A673 (cell line): ENCODE measurements at places on chromosomes 13 and 19. TPM values are rescaled to one million over a fixed set of nuclear protein-coding genes. Genes with fewer than 3 reads are reported as not detected.
A peak's percentile ranks its signal among the peaks of the same experiment; 100 is the strongest.

The DIRAS1 gene
- total RNA-seq: 36.8 and 46.5 TPM in 2 replicates

The TEX29 gene
- total RNA-seq: 0.45 and 0.76 TPM in 2 replicates

The SYMPK gene
- total RNA-seq: 85.5 and 92.4 TPM in 2 replicates

The ZNF90 gene
- total RNA-seq: 0.26 and 0.41 TPM in 2 replicates

The ERF gene
- total RNA-seq: 149 and 164 TPM in 2 replicates

The FXYD1 gene
- total RNA-seq: 0.98 TPM in 1 of 2 replicates, not detected in the other

The CDX2 gene
- total RNA-seq: not detected in 2 replicates

The HMG20B gene
- total RNA-seq: 53.9 and 71.5 TPM in 2 replicates

- no peaks in the 10 kb centered on the region for H3K27me3 ChIP-seq
- H3K4me1 ChIP-seq: peaks cover 30% of the 10 kb centered on the region
- no peak overlapping the region for H3K4me3 ChIP-seq
- no peak for DNase-seq
Observed at GRCh38 chr13:46181377-46181839, 569 bp downstream of the LCP1 start.

DNA sequence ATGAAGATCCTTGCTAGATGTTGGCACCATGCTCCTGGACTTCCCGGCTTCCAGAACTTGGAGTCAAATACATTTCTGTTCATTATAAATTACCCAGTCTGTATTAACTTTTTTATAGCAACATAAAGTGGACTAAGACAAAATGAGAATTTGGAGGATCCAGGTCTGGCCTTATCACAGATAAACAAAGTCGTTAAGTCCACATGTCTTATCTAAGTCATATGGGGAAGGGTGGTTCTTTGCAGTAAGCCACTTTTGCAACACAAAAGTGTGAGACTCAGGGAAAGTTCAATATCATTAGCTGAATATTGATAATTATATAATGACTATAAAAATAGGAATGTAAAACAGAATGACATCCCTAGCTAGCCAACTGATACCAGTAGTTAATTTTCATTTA lies 91.6 kb upstream of the SIAH3 start:
- DNase-seq: no peak
- no peak overlapping the region for H3K27ac ChIP-seq
- no peaks in the 10 kb centered on the region for H3K27me3 ChIP-seq
- no peaks in the 10 kb centered on the region for H3K36me3 ChIP-seq
- peaks cover 19% of the 10 kb centered on the region for H3K4me1 ChIP-seq
- no peak overlapping the region for H3K4me3 ChIP-seq

DNA sequence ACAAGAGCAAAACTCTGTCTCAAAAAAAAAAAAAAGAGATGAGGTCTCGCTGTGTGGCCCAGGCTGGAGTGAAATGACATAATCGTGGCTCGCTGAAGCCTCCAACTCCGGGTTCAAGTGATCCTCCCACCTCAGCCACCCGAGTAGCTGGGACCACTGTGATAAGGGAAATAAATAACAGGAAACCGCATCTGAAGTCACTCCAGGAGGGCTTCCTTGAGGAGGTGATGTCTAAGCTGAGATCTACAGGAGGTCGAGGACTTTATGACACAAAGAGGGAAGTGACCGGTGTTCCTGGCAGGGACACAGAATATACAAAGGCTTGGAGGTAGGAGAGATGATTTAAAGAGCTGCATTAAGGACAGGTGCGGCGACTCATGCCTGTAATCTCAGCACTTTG lies 8.9 kb upstream of the NR2F6 start:
- no peaks in the 10 kb centered on the region for H3K27me3 ChIP-seq
- H3K36me3 ChIP-seq: no peaks in the 10 kb centered on the region
- H3K27ac ChIP-seq: no peak overlapping the region
- peak; percentile 78 for DNase-seq
- H3K4me1 ChIP-seq: no peaks in the 10 kb centered on the region

DNA sequence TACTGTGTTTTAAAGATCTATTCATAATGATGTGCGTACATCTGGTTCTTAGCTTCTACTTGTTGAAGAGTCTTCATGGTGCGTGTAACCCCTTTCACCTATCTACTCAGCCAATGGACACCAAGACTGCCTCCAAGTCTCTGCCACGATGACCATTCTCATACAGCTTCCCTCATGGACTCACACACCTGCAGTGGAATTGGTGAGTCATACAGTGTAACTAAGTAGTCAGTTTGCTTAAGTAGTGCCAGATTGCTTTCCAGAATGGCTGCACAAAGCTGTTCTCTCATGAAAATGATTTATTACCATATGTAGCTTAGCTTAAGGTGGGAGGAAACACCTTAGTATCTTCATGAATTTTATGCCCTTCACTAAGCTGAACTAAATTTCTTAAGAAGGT lies 112.3 kb downstream of the AKAP11 start:
- no peaks in the 10 kb centered on the region for H3K4me1 ChIP-seq
- no peak overlapping the region for H3K27ac ChIP-seq
- DNase-seq: no peak
- no peak overlapping the region for H3K4me3 ChIP-seq
- H3K36me3 ChIP-seq: no peaks in the 10 kb centered on the region

DNA sequence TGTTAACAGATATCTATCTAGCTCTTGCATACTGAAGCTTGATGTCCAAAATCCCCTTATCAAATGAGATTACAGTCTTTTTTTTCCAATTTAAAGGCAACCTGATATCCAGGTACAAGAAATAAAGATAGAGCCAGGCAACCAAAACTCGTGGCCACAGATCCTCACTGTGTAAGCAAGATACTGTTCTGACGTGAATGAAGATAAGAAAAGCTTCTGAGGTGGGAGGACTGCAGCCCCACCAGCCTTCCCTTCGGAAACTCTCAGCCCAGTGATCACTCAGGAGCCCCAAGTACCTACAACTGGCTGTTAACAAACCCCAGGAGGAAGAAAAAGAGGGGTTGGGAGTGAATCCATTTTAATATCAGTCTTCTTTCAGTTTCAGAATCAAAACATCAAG lies 191.6 kb downstream of the EFNB2 start:
- H3K27ac ChIP-seq: no peak overlapping the region
- DNase-seq: no peak
- H3K36me3 ChIP-seq: no peaks in the 10 kb centered on the region
- H3K4me1 ChIP-seq: no peaks in the 10 kb centered on the region
- H3K27me3 ChIP-seq: peaks cover 16% of the 10 kb centered on the region
- no peak overlapping the region for H3K4me3 ChIP-seq

DNA sequence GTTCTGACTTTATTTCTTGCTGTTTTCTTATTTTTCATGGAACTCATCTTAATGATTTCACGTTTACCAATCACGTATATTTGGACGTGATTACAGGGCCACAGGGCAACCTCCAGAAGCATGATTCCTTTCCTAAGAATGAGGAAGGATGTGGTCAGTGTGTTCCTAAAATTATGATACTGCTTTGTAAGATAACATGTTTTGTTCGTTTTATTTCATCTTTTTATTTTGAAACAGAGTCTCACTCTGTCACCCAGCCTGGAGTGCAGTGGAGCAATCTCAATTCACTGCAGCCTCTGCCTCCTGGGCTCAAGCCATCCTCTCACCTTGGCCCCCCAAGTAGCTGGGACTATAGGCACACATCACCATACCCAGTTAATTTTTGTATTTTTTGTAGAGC lies 24.8 kb upstream of the LAIR1 start:
- H3K4me1 ChIP-seq: peaks cover 10% of the 10 kb centered on the region
- H3K27me3 ChIP-seq: peaks cover 32% of the 10 kb centered on the region
- no peak overlapping the region for H3K27ac ChIP-seq
- DNase-seq: no peak

DNA sequence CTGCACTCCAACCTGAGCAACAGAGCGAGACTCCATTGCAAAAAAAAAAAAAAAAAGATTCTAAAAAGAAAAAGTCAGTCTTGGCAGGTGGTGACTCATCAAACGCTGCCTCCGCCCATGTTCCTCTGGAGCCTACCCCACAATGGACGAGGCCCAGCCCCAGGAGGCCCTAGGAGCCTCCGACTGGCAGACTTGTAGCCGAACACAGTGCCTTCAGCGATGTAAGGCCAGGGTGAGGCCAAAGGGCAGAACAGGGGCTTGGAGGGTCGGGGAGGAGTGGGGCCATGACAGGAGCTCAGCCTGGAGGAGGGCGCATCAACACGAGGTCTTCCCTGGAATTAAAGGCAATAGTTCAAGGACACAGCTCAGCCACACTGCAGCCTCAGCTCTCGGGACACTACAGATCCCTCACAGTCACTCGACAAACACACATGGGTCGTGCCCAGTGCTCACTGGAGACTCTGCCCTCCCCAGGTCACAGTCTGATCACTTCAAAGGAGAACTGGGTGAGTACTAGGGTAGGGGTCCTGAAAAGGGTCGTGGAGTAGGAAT lies 5.1 kb downstream of the USE1 start:
- H3K36me3 ChIP-seq: peaks cover 17% of the 10 kb centered on the region
- no peak overlapping the region for H3K27ac ChIP-seq
- H3K27me3 ChIP-seq: no peaks in the 10 kb centered on the region
- H3K4me1 ChIP-seq: peaks cover 4% of the 10 kb centered on the region
- H3K4me3 ChIP-seq: no peak overlapping the region

DNA sequence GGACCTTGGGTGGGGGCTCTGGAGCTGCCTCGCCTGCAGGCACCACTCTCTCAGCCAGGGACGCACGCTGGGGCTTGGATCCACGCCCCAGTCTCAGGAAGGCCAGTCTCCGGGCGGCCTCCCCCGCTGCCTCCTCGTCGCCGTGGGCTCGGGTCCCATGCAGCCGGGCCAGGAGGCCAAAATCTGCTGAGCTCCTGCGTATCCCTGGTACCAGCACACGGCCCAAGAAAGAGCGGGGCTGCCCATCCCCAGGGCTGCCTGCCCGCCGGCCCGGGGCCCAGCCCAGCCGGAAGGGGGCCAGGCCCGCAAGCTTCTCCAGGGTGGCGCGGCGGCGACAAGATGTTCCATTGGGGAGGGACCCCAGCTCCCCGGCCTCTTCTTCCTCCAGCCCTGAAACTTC lies 6.7 kb downstream of the EXOC3L2 start:
- no peaks in the 10 kb centered on the region for H3K4me1 ChIP-seq
- peaks cover 32% of the 10 kb centered on the region for H3K27me3 ChIP-seq
- no peak overlapping the region for H3K27ac ChIP-seq
- H3K36me3 ChIP-seq: no peaks in the 10 kb centered on the region
- H3K4me3 ChIP-seq: no peak overlapping the region

DNA sequence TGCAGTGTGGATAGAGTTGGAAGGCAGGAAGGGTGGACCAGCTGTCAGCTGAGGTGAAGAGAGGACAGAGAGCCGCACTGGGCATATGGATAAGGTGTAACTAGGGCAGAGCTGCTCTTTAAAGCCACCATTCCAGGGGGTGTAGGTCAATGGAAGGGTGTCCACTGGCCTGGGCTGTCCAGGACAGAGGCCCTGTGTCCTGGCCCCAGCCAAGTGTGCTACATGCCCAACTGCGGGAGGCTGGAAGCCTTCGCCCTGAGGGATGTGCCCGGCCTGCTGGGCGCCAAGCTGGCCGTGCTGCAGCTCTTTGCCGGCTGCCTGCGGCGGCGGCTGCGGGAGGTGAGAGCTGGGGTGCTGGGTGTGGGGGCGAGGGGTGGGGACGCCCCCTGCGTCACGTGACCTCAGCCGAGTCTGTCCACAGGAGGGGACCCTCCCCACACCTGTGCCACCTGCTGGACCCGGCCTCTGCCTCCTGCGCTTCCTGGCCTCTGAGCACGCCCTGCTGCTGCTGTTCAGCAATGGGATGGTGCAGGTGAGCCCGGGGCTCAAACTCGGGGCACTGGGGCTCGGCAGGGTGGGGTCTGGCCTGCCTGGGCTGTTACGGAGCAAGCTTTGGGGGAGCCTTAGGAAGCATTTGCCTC lies 9.8 kb downstream of the PLK5 start:
- peaks cover 3% of the 10 kb centered on the region for H3K4me1 ChIP-seq
- DNase-seq: no peak
- no peaks in the 10 kb centered on the region for H3K36me3 ChIP-seq
- no peaks in the 10 kb centered on the region for H3K27me3 ChIP-seq
- no peak overlapping the region for H3K4me3 ChIP-seq

DNA sequence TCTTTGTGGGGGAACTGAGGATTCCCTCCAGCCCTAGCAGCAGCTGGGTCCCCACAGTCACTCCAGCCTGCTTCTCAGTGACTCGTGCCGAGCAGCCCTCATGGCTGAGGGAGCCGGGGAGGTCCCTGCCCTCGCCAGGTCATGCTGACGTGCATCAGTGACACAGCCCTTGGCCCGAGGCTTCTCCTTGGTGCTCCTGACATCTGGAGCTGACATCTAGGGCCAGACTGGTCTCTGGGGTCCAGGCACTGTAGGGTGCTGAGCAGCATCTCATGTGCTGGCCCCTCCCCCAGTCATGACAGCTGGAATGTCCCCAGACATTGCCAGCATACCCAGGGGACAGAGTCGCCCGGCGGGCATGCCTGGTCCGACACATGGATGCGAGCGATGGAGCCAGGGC lies 14.4 kb downstream of the COMP start:
- H3K4me1 ChIP-seq: no peaks in the 10 kb centered on the region
- no peak for DNase-seq
- H3K36me3 ChIP-seq: no peaks in the 10 kb centered on the region
- no peak overlapping the region for H3K27ac ChIP-seq
- no peak overlapping the region for H3K4me3 ChIP-seq
- H3K27me3 ChIP-seq: no peaks in the 10 kb centered on the region

- H3K27me3 ChIP-seq: no peaks in the 10 kb centered on the region
- H3K4me3 ChIP-seq: no peak overlapping the region
- H3K4me1 ChIP-seq: peaks cover 16% of the 10 kb centered on the region
- no peak overlapping the region for H3K27ac ChIP-seq
- DNase-seq: no peak
Observed at GRCh38 chr19:3978145-3978544, 7.1 kb downstream of the EEF2 start.

DNA sequence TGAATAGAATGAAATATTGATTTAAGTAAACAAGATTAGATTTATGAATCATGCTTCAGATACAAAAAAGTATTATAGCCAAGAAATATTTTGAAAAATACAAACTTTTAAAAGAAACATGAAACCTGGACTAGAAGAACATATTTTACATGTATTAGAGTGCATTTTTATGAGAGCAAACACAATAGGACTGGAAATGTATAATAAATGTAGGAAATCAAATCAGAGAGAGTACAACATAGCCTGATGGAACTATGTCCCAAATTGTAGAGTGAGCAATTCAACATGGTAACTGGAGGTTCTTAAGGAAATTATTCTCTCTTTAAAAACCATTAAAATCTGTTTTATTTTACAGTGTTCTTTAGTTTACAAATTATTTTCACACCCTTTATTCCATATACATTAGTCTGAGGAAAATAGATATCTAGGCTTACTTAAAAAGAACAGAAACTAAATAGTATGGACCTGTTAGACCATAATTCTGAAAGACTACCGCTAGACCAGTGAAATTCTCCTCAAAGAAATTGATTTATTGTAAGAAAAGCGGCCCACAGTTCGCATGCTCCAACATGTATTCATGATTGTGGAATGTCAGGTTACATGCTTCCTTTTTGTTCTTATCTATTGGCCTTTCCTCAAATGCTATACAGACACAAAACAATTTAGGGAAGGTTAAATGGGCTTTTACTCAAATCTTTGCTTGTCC lies 1526.5 kb upstream of the SLC10A2 start:
- DNase-seq: no peak
- no peak overlapping the region for H3K27ac ChIP-seq
- no peaks in the 10 kb centered on the region for H3K36me3 ChIP-seq
